PC-9 (cell line): ENCODE measurements at places on chromosomes 5 and 9.

DNA sequence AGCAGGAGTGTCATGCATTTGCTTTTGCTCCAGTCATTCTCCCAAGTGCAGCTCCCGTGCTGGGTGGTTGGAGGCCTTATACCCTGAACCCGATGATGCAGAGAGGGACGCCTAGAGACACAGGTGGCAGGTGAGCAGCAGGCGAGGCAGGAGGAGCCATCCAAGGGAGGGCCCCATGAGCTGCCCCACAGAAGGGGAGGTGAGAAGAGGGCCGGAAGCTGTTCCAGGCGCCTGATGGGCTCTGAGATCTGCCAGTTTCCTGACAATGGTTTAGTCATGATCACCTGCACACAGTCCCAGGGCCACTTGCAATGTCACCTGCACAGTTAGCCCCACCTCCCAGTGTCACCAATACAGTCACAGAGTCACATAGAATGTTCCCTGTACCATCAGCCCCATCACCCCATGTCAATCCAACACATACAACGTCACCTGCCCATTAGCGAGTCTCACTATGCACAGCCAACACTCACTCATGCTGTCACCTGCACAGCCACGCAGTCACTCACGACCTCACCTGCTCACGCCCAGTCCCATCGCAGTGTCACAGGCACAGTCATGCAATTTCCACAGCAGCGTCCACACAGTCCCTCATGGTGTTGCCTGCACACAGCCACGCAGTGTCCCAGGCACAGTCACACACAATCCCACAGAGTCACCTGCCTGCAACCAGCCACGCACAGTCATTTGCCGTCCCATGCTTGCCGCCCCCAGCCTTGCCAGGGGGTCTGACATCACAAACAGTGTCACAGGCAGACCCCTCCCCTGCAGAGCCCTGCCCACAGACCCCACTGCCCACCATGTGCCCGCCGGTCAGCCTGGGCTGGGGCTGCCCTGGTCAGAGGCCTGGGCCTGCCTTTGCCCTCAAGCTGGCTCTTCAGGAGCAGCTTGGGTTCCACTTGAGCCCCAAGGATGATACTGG is 113.4 kb downstream of the LHX2 start:
- DNase-seq: no peak

GRCh38 chr5:74507370-74508005 is 133.0 kb downstream of the ENC1 start:
- DNase-seq: no peak

- no peak for DNase-seq
Observed at GRCh38 chr5:114435885-114436299, 74.0 kb downstream of the KCNN2 start.

- no peak for DNase-seq
Observed at GRCh38 chr9:86022687-86023266, 76.6 kb downstream of the GOLM1 start.

DNA sequence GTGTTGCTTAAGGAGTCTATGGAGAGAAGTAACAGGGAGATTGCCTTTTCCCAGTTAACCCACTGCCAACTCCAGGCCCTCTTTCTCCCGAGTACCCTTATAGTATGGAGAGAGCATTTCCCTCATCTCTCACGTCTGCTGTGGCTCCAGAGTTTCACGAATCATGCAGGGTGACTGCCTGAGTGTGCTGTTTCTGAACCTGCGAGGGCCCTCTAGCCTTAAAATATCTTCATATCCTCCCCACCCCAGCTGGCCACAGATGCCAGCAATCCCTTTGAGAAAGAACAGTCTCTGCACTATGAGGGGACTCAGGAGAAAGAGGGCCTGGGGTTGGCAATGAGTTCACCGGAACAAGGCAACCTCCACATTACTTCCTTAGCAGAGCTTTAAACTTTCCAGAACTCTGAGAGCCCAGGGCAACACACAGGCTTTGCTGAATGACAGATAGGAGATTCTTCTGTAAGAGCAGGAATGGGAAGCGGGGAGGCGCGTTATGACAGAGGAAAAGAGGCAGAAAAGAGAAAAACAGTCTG is 81.6 kb upstream of the ANKH start:
- DNase-seq: no peak
